Mesothelial cell of epicardium (in vitro differentiated cells): ENCODE measurements at places on chromosomes 13 and 19.

- DNase-seq = no peak
These were observed 38.2 kb downstream of the NFIC start for GRCh38 chr19:3404324-3405260.

GRCh38 chr13:30446126-30446500, 19.6 kb downstream of the HMGB1 start:
- DNase-seq = no peak

- DNase-seq = no peak
These were observed 518.4 kb upstream of the SLITRK1 start for GRCh38 chr13:84400706-84401105.

- no peak for DNase-seq
These were observed 46.4 kb downstream of the KPNA3 start for GRCh38 chr13:49746111-49746510.

DNA sequence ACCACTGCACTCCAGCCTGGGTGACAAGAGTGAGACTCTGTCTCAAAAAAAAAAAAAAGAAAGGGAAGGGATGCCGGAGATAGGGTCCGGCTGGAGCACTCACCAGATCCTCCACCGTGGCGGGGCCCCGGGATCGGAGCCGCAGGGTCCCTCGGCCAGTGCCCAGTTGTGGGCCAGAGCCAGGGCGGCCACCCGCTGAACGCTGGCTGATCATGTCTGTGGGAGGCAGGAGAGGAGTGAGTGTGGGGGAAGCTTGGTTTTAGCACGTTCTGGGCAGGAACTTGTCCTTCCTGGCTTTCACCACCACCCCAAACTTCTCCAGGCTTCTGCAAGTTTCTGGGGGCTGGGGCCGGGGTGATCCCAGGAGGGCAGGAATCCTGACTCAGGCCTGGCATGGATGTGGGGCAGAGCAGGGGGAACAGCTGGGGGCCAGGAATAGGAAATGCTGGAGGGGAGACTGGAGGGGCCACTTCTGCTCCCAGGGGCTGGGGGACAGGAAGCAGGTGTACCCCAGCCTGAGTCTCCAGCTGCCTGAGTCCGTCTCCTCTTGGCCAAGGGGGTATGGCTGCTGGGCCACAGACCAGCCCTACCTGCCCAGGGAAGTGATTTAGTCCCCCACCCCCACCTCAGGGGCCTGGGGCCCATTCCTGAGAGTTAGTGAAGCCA, 4.3 kb upstream of the PTGER1 start:
- DNase-seq = no peak

- DNase-seq = no peak
These were observed 271.4 kb downstream of the NALCN start for GRCh38 chr13:101144808-101145419.

- DNase-seq = no peak
These were observed 14.7 kb upstream of the GRAMD1A start for GRCh38 chr19:34985249-34986022.

DNA sequence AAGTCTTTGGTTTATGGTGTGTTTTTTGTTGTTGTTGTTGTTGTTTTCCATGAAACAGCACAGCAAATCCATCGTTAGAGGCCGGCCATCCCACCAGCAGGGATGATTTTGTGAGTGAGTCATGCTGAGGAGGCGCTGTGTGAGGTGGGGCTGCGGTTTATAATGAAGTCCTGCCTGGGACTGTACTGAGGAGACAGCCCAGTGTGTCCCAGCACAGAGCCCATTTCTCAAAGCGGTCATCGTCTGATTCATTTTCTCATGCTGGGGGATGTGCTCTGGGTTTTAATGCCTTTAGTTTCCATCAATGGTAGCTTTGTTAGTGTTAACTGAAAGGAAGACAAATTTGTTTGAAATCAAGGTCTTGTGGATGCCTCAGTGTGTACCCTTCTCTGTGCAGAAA, 129.3 kb upstream of the SERP2 start:
- DNase-seq = no peak

- DNase-seq = no peak
These were observed 1.3 kb downstream of the RFX1 start for GRCh38 chr19:14004619-14005348.

DNA sequence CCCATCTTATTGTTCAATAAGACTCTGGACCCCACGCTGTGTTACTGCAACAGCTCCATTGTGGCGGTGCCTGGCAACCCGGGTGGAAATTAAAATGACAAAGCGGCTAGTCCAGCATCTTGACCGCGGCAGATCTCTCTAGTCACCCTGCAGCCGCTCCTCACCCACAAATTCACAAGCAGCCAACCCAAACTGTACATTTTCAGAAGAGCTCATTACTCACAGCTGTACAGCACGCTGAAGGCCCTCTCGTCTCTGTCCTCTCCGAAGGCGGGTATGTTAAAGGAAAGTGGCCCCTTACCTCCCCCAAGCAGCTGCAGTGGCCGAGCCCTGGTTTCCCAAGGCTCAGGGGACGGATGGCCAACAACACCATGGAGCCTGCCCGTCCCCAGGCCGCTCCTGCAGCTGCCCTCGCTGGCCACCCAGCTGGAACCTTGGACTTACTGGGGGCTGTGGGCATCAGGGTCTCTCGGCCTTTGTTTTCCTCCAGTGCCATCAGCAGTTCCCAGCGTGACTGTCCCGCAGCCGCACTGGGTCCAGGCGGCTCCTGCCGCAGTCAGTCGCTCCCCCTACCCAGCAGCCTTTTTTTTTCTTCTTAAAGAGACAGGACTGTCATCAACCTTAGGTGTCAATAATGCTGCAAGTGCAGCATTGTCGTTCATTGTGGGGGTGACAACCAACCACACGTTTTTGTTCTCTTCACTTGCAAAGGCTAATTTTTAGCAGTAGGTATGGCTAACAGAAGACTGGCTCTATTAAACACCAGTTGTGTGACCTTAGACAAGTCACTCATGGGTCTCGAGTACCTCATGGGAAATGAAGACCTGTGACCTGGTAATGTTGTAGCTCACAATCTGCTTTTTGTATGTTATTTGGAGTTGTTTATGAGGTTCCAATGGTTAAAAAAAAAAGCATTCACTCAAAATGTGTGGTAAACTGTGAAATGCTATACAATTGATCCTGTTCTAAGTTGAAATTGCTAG, at the start of gene SACS:
Gene SACS (minus strand): TSS at position 532 of the 983 bp plus-strand sequence. CDS start 22,463 bp downstream, outside the sequence.
- no peak for DNase-seq

DNA sequence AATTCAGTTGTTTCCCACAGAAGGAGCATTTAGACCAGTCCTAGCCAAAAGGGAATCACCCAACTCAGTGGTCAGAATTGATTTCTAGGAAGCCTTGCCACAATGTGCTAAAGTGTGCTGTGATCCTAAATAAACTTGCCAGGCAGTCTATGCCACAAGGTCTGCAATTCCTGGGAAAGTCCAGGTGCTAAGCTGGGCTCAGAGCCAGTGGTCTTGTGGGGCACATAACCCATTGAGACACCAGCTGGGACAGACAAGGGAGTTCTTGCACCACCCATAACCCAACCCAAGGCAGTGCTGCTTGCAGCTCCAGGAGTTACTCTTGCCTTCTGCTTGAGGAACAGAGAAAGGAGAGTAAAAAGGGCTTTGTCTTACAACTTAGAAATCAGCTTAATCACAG, 489.5 kb upstream of the SPRY2 start:
- no peak for DNase-seq

DNA sequence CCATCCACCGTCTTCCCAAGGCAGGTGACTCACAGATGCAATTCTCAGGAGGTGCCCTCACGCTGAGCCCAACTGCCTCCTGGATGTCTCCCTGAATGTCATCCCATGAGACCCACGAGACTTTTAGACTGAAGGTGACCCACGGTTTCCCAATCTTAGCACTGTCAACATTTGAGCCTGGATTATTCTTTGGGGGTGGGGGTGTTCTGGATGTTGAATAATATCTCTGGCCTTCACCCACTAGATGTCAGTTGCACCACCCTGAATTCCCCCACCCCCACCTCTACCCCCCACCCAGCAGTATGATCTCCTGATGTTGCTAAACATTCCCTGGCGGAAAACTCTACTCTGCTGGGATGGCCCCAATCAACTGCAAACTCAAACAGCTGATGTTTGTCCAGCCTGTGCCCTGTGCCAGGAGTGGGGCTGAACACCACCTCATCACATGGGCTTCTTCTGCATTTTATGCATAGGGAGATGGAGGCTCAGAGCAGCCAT, 2.2 kb upstream of the CYP4F22 start:
- DNase-seq = no peak

GRCh38 chr19:17915940-17916593, 16.7 kb upstream of the CCDC124 start:
- no peak for DNase-seq

DNA sequence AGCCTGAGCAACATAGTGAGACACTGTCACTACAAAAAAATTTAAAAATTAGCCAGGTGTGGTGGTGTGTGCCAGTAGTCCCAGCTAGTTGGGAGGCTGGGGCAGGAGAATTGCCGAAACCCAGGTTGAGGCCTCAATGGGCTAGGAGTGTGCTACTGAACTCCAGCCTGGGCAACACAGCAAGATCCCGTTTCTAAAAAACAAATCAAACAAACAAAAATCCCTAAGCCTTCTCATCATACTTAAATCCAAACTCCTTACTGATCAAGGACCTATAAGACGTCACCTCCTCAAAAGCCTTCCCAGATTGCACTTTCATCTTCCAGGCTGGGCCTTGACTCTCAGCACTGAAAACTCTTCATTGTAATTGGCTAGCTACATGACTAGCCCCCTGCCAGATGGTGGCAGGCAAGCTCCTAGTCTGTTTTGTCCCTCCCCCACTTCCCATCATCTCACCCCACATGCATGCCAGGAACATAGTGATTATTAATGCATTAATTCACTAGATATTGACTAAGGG, 17.5 kb upstream of the NANOS3 start:
- DNase-seq = no peak

GRCh38 chr13:73759434-73759833, 374.8 kb downstream of the KLF12 start:
- no peak for DNase-seq

GRCh38 chr19:15372470-15372869, 7.1 kb downstream of the AKAP8 start:
- no peak for DNase-seq

- no peak for DNase-seq
These were observed 16.4 kb downstream of the POLRMT start for GRCh38 chr19:616747-617526.

GRCh38 chr19:45645631-45646344, 6.6 kb upstream of the EML2 start:
- DNase-seq = peak; percentile 87

GRCh38 chr19:48330012-48330681, 4.8 kb downstream of the EMP3 start:
- peak; percentile 54 for DNase-seq

DNA sequence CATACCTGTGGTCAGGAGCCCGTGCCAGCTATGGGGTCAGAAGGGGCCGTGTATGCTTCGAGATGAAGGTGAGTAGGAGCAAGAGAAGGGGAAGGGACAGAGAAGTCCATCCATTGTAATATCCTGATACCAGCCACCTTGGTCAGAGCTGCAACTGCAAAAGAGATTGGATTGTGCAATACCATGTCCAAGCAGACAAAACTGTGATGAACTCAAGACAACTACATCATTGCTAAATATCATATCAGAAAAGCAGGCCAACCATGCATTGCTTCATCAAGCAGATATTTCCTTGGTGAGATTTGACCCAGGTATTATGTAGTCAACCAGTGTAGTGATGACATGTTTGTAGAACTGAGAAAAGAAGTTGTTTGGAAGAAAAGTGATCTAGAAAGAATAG, 12.1 kb downstream of the HNRNPUL1 start:
- DNase-seq = no peak

- DNase-seq = no peak
These were observed 21.2 kb downstream of the PCID2 start for GRCh38 chr13:113187263-113187669.

DNA sequence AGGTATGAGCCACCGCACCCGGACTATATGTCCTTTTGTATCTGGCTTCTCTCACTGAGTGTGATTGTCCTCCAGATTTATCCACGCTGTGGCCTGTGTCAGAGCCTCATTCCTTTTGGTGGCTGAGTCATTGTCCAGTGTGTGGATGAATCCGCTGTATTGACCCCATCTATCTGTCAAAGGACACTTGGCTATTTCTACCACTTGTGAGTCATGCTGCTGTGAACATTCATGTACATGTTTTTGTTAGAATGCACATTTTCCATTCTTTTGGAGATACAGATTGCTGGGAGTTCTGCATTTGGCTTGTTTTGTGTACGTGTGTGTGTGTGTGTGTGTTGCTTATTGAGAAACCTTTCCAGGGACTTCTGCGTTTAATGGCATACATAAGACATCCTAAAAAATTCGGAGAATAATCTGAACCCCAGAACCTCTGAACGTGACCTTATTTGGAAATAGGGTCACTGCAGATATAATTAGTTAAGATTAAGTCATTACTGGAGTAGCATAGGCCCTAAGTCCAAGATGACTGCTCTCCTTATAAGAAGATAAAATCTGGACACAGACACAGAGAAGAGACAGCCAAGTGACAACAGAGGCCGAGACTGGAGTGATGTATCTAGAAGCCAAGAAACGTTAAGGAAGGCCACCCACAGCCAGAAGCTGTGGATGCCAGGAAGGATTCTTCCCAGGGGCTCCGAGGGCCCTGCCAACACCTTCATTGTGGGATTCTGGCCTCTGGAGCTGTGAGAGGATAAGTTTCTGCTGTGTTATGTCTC, 4.9 kb upstream of the GIPC3 start:
- DNase-seq = no peak

- no peak for DNase-seq
These were observed 190.1 kb downstream of the FOXO1 start for GRCh38 chr13:40476175-40476958.

DNA sequence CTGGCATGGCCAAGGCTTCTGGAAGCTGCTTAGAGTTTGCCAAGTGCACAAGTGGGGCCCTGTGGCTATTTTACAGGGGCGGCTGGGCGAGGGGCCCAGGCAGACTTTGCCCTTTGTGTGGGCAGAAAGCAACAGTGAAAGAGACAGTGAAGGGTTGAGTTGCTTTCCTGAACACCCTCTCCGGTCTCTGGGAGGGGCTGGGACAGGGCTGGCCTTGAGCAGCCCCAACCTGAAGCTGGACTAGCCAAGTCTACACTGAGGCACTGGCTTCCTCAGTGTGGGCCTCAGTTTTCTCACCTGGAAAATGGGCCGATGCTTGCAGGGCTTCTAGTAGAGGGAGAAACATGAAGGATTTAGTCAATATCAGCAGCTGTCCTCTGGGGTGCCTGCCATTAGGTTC, 2.4 kb upstream of the HOMER3 start:
- DNase-seq = no peak

- no peak for DNase-seq
These were observed 22.3 kb upstream of the ZNF414 start for GRCh38 chr19:8536282-8536681.
